Spleen (tissue), 13 donors: ENCODE measurements at places on chromosomes 11 and 22.

DNA sequence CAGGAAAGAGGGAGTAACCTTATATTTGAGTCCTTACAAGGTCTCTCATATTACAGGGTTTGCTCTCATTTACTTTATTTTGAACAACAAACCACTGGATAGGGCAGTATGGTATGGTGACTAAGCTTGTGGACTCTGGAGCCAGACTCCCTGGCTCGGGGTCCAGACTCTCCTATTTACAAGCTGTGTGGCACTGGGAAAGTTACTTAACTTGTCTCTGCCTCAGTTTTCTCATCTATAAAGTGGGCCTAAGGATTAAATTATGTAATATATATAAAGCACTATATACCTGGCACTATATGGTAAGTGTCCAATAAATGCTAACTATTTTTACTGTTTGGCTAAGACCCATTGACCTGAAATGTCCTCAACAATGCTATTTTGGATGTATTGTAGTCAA is 1.7 kb upstream of the DCHS1 start:
- no peaks in the 10 kb centered on the region for H3K27me3 ChIP-seq

GRCh38 chr11:118628861-118629549 is 21.6 kb downstream of the PHLDB1 start:
- peaks cover 3% of the 10 kb centered on the region for H3K4me1 ChIP-seq
- no peaks in the 10 kb centered on the region for H3K27me3 ChIP-seq
- H3K27ac ChIP-seq: no peak overlapping the region
- H3K4me3 ChIP-seq: no peak overlapping the region
- H3K36me3 ChIP-seq: peaks cover 92% of the 10 kb centered on the region

- H3K27ac ChIP-seq: peak overlapping the region; percentile 91
- H3K27me3 ChIP-seq: peaks cover 15% of the 10 kb centered on the region
- peaks cover 59% of the 10 kb centered on the region for H3K4me1 ChIP-seq
- no peaks in the 10 kb centered on the region for H3K36me3 ChIP-seq
Measured at GRCh38 chr11:65555693-65556231, 2.4 kb downstream of the LTBP3 start.

DNA sequence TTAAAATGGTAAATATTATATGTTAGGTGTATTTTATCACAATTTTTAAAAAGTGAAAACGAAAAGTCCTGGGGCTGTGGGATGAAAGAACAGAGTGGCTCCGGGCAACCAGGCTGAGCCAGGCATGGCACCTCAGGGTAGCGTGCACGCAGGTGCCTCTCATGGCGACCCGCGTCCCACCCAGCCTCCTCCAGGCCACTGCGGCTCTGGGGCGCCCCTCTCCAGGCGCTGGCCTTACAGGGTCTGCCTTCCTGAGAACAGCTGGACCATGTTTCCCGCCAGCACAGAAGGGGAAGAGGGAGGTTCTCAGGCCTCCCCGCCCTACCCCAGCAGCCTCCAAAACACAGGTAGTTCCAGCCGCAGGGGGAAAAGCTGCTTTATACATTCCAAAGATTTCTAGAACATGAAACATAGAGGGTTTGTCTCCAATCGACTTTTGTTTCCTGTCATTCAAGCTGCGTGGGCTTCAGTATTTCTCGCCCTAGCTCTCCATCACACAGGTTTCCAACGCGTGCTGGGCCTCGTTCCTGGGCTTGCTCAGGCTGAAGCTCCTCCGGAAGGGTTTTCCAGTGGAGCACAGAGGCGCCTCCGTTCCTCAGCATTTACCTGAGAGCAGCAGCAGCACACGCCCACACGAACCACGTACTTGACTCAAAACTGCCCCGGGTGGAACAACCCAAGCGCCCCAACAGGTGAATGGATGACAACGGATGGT is 10.5 kb downstream of the EHD1 start:
- no peaks in the 10 kb centered on the region for H3K27me3 ChIP-seq
- no peak overlapping the region for H3K4me3 ChIP-seq
- H3K27ac ChIP-seq: peak overlapping the region; percentile 98
- H3K4me1 ChIP-seq: peaks cover 100% of the 10 kb centered on the region
- peaks cover 67% of the 10 kb centered on the region for H3K36me3 ChIP-seq

- peaks cover 4% of the 10 kb centered on the region for H3K4me1 ChIP-seq
- DNase-seq: peak; percentile 54
- no peak overlapping the region for H3K27ac ChIP-seq
- peaks cover 83% of the 10 kb centered on the region for H3K27me3 ChIP-seq
Measured at GRCh38 chr22:45866646-45867117, 110.3 kb downstream of the WNT7B start.

- peaks cover 4% of the 10 kb centered on the region for H3K36me3 ChIP-seq
- DNase-seq: no peak
- H3K4me1 ChIP-seq: peaks cover 89% of the 10 kb centered on the region
Measured at GRCh38 chr11:73273222-73273895, 1.2 kb downstream of the P2RY6 start.

DNA sequence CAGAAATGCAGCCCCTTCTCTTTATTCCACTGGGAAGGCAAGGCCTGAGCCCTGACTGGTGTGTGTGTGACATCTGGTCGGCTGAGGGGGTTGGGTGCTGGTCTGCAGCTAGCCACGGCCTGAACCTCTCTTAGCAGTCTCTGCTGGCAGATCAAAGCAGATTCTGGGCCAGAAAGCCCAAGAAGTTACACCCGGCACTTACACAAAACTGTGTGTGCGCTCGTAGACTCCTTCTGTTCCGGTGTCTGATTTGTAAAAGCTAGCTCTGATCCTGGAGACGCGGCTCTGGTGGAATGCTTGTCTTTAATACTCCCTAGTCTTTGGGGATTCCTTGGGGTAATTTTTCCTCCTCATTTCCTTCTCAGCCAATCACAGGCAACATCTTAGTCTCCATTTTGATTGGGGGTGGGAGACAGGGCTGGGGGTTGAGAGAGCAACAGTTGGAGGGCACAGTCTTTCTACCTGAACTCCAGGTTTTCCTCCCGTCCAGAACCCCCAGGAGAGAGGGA is 5.5 kb downstream of the PKNOX2 start:
- H3K36me3 ChIP-seq: no peaks in the 10 kb centered on the region
- peak; percentile 41 for DNase-seq
- peak overlapping the region; percentile 45 for H3K27ac ChIP-seq
- H3K27me3 ChIP-seq: peaks cover 45% of the 10 kb centered on the region
- peaks cover 42% of the 10 kb centered on the region for H3K4me1 ChIP-seq

DNA sequence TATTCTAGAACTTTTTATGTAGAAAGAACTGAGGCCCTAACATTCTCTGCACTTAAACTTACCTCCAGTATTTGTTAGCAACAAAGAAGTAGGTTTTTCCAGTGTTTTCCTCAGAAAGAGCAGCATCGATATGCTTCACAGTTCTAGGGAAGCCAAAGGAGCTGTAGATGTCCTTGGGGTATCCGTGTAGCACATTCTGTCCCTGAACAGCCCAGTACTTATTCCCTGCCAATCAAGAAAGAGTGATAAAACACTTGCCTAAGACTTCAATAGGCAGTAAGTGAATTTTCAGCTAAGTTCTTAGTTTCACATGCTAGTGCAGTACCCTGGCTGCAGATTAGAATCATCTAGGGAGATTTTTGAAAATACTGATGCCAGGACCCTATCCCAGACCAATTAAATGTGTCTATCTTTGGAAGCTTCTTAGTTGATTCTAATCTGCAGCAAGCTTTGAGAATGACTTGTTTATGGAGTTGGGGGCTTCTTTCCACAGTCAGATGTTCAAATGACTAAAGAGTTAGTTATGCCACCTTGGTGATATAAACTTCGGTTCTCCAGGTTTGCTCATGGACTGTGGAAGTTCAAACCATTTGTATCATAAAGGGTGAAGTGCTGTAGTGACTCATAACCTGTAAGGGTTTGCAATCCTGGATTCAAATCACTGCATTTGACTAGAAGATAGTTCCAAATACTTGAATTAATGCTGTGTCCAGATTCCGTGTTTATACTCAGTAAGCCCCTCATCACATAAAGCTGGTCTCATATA is 6.5 kb downstream of the MMP1 start:
- DNase-seq: no peak
- H3K4me1 ChIP-seq: no peaks in the 10 kb centered on the region
- no peak overlapping the region for H3K27ac ChIP-seq
- no peak overlapping the region for H3K4me3 ChIP-seq
- no peaks in the 10 kb centered on the region for H3K36me3 ChIP-seq

GRCh38 chr22:39958949-39959639 is 1.1 kb upstream of the TMA7B start:
- no peak for DNase-seq
- no peaks in the 10 kb centered on the region for H3K27me3 ChIP-seq
- H3K4me3 ChIP-seq: no peak overlapping the region
- H3K4me1 ChIP-seq: peaks cover 32% of the 10 kb centered on the region
- peak overlapping the region; percentile 13 for H3K27ac ChIP-seq
- no peaks in the 10 kb centered on the region for H3K36me3 ChIP-seq

DNA sequence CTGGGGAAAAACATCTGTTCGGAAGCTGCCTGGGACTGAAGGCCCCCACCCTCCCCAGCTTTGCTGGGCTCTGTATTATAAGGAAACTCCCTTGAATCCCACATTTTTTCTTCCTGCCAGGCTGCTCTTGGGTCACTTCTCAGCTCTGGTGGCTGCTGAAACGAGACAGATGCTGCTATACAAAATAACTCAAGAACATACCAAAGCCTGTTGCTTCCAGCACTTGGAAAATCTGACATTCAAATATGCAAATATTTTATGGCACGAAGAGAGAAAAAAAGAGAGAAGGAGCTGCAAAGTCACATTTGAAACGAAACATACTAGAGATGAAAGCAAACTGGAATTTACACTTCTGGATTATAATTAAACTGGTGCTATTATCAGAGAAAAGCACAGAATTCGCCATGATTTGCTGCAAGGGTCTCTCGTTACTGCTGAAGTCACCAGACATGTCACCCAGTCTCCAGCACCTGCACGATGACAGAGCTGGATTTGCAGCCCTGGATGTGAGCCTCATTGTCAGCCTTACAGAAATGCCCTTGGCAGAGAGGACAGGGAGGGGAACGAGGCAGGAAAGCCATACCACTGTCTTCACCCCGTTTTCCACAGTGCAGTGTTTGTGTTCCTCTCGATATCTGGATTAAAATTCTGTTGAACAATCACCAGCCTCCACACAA is 47.9 kb upstream of the IGSF9B start:
- H3K36me3 ChIP-seq: no peaks in the 10 kb centered on the region
- no peak for DNase-seq
- no peaks in the 10 kb centered on the region for H3K4me1 ChIP-seq
- H3K27ac ChIP-seq: no peak overlapping the region
- H3K27me3 ChIP-seq: peaks cover 13% of the 10 kb centered on the region

- H3K27me3 ChIP-seq: no peaks in the 10 kb centered on the region
- H3K27ac ChIP-seq: no peak overlapping the region
- no peaks in the 10 kb centered on the region for H3K36me3 ChIP-seq
- peaks cover 23% of the 10 kb centered on the region for H3K4me1 ChIP-seq
- no peak for DNase-seq
- no peak overlapping the region for H3K4me3 ChIP-seq
Measured at GRCh38 chr11:58637371-58637770, 14.9 kb downstream of the CNTF start.

GRCh38 chr11:17554487-17554886 is 7.4 kb downstream of the OTOG start:
- peak; percentile 21 for DNase-seq
- H3K4me3 ChIP-seq: no peak overlapping the region
- no peaks in the 10 kb centered on the region for H3K36me3 ChIP-seq
- no peaks in the 10 kb centered on the region for H3K27me3 ChIP-seq

DNA sequence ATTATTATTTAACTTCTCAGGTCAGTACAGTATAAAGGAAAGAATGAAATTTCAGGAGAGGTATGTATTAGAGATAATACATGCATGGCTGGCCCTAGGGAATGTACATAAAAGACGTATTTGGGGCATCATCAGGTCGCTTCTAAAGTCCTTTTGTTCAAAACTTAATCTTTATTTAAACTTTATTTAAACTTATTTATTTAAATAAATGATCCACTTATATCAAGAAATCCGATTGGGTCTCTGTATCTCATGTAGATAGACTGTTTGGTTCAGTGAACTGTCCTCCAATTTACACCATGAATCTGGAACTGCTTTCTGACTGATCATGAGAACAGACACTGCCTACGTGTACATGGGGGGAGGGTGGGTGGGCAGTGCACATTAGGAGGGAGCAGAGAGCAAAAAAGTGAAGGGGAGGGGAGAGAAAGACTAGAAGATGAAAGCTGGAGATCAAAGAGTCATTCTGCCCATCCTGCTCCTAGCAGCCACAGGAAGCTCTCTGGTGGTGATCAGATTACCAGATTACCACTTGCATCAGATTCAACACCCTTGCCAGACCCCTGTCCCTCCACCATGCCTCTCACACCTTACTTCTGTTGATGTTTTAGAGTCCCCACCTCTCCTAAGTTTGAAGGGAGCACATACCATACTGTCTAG is 92.1 kb upstream of the MTMR2 start:
- H3K4me3 ChIP-seq: no peak overlapping the region
- H3K27ac ChIP-seq: no peak overlapping the region
- no peaks in the 10 kb centered on the region for H3K36me3 ChIP-seq
- H3K27me3 ChIP-seq: no peaks in the 10 kb centered on the region

DNA sequence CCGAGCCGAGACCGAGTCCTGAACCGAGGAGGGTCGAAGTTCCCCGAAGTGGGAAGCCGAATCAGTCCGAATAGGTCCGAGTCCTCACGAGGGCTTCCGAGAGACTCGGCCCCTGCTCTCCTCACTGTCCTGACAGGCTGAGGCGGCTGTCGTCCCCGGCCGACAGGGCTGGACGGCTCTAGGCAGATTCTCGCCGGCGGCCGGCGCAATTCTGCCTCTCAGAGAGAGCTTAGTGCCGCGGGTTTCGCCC is 191 bp upstream of the DEAF1 start:
- peaks cover 7% of the 10 kb centered on the region for H3K36me3 ChIP-seq
- H3K27ac ChIP-seq: peak overlapping the region; percentile 99
- no peak for DNase-seq
- H3K4me1 ChIP-seq: peaks cover 61% of the 10 kb centered on the region

- no peak for DNase-seq
- no peaks in the 10 kb centered on the region for H3K27me3 ChIP-seq
- H3K36me3 ChIP-seq: no peaks in the 10 kb centered on the region
Measured at GRCh38 chr11:120546312-120547205, 35.0 kb downstream of the GRIK4 start.

DNA sequence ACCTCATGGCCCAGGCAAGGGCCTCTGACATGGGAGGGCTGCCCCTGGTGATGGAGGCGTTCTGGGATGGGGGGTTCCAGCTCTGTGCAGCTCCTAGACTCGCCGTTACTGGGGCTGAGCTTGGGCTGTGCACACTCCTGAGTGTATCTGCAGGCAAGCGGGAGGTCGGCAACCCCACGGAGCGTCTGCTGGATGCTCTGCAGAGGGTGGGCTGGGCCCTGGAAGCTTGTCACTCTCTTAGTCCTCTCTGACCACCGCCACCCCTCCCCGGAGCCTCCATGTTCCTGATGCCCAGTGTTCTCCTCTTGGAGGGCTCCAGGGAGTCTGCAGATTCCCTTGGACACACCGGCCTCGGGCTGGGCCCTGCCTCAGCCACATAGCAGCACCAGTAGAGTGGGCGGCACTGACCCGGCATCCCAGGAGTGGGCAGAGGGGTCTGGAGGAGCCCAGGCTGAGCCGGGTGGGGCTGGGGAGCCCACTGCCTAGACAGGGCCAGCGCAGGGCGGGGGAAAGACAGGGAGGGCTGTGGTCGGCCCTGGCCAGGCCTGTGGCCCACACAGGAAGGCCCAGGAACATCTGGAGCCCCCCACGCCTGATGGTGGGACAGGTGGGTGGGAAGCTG is 20.6 kb upstream of the MUC5B start:
- H3K27ac ChIP-seq: no peak overlapping the region
- H3K36me3 ChIP-seq: no peaks in the 10 kb centered on the region
- H3K4me1 ChIP-seq: no peaks in the 10 kb centered on the region
- no peaks in the 10 kb centered on the region for H3K27me3 ChIP-seq
